Hematopoietic multipotent progenitor cell treated with erythropoietin and hydrocortisone succinate and interleukin-3 and kit ligand, for 4 days (in vitro differentiated cells): ENCODE measurements at places on chromosomes 4 and X.

DNA sequence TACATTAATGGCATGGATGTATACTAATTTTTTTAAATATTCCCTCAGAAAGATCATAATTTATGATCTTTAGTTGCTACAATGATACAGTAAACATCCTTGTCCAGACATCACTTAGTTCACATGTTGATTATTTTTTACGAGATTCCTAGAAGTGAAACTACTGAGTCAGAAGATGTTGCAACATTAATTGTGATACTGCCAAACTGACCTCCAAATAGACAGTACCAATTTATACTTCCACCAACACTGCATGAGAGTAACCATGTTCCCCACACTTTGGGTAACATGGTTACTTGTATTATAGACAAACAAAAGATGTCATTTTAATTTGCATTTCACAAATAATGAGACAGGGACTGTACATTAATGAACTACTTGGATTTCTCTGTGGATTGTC, 19.6 kb downstream of the RCHY1 start:
- DNase-seq: no peak

GRCh38 chrX:6041630-6042029, 187.0 kb downstream of the NLGN4X start:
- no peak for DNase-seq

DNA sequence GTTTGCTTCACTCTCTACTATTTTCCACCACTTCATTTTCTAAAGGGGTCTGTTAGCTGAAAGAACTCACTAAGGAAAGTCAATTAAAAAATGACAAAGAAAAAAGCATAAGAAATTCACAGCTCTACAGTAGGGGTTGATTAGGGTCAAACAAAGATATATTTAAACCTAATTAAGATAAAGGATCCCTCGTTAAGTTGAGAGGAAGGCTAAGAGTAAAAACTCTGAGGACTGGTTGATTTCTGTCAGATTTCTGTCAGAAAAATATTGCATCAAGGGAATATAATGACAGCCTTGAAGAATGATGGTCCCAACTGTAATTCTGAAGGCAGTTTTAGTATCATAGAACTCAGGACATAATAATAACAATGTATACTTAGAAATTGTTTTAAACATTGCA, 218.0 kb downstream of the QDPR start:
- DNase-seq: no peak

DNA sequence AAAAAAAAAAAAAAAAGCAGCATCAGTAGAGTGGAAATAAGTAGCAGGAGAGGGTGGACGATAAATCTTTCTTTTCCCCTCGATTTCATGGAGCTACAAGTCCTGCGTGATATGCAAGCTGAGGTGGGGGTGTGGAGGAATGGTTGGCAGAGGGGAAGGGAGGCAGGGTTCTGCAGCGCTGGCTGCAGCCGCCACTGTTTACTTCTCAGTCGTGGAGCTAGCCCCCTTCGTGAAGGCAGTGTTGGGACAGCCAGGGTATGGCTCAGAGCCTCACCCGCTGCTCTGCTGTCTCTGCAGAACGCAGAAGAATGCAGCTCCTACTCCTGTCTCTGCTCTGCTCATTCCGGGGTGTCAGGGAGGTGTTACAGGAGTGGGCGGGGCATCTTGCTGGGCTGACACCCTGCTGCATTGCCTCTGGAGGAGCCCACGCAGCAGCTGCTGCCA, 140.6 kb downstream of the GPM6A start:
- DNase-seq: no peak

DNA sequence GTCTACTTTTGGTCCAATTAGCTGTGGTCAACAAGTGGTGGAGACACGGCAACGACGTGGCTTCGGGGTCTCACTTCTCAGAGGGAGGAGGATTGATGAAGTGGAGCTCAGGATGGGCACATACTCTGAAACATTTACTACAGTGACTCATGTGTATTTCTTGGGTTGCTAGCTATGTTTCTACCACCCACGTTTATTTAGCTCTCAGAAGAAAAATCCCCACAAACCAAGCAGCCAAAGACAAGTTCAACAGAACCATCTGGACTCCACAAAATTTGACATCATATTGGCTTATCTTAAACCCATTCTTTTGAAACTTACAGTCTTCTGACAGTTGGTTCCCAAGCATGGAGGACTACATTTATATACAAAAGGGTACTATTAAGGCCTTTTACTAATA, 158.0 kb downstream of the CBLL2 start:
- DNase-seq: no peak

DNA sequence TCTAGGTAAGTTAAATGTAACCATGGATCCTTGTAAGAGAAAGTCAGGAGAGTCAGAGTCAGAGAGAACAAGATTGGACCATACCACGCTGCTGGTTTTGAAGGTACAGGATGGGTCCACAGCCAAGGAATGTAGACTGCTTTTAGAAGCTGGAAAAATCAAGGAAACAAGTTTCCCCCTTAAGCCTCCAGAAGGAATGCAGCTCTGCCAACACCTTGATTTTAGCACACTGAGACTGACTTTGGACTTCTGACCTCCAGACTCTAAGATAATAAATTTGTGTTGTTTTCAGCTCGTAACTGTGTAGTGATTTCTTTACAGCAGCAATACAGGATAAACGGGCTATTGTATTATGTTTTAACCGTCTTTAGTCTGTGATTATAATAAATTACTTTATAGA, 108.0 kb upstream of the USP38 start:
- DNase-seq: no peak
